Stimulated activated CD4-positive, alpha-beta T cell treated with anti-CD3 and anti-CD28 coated beads, Interleukin-1b, Interleukin-23, amount 100 ng/mL, for 1 hour (primary cell): ENCODE measurements at places on chromosomes 5 and 9.

DNA sequence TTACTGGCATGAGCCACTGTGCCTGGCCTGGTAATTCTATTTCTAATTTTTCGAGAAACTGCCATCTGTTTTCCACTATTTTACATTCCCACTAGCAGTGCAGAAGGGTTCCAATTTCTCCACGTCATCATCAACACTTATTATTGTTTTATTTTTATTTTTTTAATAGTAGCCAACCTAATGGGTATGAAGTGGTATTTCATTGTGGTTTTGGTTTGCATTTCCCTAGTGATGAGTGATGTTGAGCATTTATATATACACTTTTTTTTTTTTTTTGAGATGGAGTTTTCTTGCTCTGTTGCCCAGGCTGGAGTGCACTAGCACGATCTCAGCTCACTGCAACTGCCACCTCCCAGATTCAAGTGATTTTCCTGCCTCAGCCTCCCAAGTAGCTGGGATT is 28.3 kb downstream of the WWC1 start:
- DNase-seq = no peak

GRCh38 chr5:73796164-73797131 is 170.5 kb downstream of the ARHGEF28 start:
- no peak for DNase-seq

- DNase-seq = no peak
Measured at GRCh38 chr9:97064176-97064575, 25.2 kb upstream of the CTSV start.

DNA sequence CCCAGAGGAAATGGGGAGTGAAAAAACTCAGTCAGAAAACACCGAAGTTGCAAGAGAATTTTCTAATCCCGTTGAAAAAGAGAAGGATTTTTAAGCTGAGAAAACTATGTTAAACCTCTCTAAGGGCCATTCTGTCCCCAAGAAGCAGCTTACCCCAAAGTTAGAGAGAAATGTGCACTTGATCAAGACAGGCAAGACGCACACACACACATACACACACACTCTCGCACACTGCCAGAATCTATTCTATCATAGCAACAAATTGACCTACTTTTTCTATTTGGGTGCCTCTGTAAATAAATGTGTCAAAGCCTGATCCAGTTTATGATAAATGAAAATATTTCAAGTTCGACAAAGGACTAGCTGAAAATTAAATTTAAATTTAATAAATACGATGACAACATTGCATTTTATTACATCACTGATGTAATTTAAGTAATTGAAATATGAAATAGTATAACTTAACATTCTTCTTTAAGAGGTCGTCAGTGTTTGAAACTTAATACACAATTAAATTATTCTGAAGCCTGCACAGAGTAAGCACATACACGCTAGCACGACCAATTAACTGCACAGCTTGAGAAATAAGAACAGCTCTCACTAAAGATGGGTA is 5.9 kb downstream of the NFIL3 start:
- DNase-seq = no peak

DNA sequence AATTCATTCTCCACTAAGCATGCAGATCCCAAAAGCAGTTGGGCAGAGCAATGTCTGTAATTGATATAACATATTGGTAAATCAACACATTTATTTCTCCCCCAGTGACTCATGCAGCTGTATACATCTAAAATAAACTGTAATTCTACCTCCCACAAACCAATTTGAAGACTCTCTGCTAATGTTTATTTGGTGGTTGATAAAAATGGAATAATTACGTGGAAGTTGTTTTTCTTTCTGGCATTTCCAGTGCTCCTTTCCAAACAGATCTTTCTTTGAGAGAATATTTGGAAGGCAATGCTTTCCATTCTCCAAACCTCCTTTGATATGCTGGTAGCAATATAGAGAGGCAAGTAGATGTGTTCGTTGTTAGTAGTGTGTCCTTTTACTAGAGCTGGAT is 194.7 kb downstream of the CHSY3 start:
- no peak for DNase-seq

GRCh38 chr9:122143876-122144405 is 15.6 kb downstream of the NDUFA8 start:
- DNase-seq = no peak
